Activated gamma-delta T cell treated with Interleukin-2 at 50 U/mL for 16 hours (primary cell): ENCODE measurements at places on chromosomes 2 and 18.

DNA sequence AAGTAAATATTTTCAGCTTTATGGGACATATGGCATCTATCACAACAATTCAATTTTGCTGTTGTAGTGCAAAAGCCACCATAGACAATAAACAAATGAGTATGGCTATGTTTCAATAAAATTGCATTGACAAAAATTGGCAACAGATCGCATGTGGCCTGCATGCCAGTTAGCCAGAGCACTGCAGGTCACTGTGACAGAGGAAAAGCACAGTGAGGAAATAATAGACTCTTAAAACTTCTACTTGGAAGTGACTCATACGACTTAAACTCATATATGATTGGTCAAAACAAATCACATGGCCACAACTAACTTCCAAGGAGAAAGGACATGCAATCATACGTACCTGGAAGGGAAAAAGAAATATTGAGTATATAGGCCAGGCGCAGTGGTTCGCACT, 44.4 kb downstream of the EXOC6B start:
- no peak for DNase-seq

GRCh38 chr18:58300867-58301266, 256.8 kb downstream of the NEDD4L start:
- no peak for DNase-seq

GRCh38 chr2:30272286-30272685, 41.0 kb downstream of the LBH start:
- DNase-seq = no peak

GRCh38 chr2:88443353-88443938, 9.0 kb downstream of the FOXI3 start:
- no peak for DNase-seq

DNA sequence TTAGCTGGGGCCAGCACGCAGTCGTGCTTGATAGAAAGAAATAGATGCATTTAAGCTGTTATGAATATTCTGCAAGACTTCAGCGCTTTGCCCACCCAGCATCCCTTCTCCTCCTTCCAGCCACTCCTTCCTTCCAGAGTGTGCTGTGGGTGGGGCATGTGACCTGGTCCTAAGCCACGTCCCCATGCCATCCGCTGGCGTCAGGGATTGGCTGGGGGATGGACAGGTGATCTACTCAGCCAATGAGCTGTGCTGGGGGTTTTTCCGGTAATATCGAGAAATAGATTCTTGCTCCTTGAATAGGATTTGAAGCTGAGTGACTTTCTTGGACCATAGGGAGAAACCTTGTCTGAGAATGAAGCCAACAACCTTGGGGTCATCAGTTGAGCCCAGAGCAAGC, 4.8 kb upstream of the ZAP70 start:
- DNase-seq = no peak

- DNase-seq = no peak
These were observed 452.1 kb downstream of the TXNL1 start for GRCh38 chr18:56186319-56186718.

DNA sequence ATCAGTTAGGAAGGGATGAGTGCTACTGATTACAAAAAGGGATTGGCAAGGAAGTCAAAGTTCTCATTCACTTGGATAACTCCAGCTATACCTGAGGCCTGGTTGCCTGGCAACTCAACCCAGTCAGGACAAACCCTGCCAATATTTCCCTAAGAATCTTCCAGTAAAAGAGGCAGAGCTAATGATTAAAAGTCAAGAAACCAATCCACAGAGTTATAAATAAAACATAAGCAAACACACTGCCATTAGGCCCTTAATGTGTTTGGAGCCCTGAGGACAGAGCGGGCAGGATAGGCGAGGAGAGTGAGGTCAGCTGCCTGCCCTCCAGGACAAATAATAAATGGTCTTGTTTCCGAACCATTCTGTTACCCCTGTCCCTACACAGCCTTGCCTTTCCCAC, 215.6 kb upstream of the NABP1 start:
- DNase-seq = no peak

DNA sequence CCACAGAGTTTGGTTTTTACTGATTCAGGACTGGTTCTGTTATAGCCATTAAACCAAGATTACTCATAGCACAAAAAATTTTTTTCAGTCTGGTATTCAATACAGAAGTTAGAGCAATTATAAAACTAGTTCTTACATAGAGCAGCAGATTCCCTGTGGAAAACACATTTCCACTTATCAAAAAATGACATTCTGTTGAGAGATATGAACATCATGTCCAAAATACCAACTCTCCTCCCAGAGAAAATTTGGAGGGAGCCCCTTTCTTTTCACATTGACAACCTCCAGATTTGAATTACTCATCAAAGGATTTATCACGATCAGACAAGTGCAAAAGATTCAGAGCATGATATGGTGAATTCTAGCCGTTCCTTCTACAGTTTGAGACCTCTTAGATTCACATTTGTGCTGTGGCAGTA, 126.8 kb upstream of the SERPINE2 start:
- no peak for DNase-seq

DNA sequence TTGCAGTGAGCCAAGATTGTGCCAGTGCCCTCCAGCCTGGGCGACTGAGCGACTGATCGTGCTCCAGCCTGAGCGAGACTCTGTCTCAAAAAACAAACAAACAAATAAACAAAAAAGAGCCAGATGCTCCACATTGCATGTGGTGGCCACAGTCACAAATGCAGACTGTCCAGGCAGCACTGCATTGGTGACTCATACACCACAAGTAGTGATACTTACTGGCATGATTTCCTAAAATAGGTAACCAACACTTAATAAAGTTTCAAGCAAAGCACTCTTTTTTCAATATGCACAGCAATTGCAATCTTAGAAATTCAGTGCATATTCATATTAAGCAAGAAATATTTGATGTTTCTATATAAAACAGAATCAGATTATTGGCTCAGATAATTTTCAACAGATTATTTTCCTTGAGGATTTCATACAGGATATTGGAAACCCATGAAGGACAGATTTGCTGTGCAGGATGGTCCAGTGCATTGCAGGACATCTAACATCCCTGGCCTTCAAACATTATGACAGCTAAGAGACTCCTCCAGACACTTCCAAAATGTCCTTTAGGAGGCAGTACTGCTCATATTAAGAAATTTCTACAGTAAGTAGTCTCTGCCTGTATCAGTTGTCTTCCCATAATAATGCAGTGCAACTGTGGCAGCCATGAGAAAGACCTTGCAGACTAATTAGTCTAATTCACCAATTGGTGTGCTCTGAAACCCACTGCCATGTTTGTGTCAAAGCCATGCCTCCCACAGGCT, 10.5 kb upstream of the SLC1A4 start:
- no peak for DNase-seq

GRCh38 chr2:199458806-199459285, 1.1 kb upstream of the SATB2 start:
- DNase-seq = no peak
